Aorta (tissue), 5 donors: ENCODE measurements at places on chromosomes 5 and 9. TPM values are rescaled to one million over a fixed set of nuclear protein-coding genes. Genes with fewer than 3 reads are reported as not detected.

GRCh38 chr5:130137681-130138080 is 233.4 kb downstream of the CHSY3 start:
- DNase-seq: no peak
- H3K4me1 ChIP-seq: no peaks in the 10 kb centered on the region
- no peaks in the 10 kb centered on the region for H3K36me3 ChIP-seq
- H3K4me3 ChIP-seq: no peak overlapping the region
- H3K27me3 ChIP-seq: no peaks in the 10 kb centered on the region
- H3K27ac ChIP-seq: peak overlapping the region; percentile 71

GRCh38 chr5:84059672-84060071 is 325.0 kb downstream of the EDIL3 start:
- H3K4me1 ChIP-seq: no peaks in the 10 kb centered on the region
- DNase-seq: no peak
- no peaks in the 10 kb centered on the region for H3K27me3 ChIP-seq
- H3K36me3 ChIP-seq: no peaks in the 10 kb centered on the region
- no peak overlapping the region for H3K27ac ChIP-seq
- H3K4me3 ChIP-seq: no peak overlapping the region

The NUTM2G gene
- total RNA-seq: not detected

DNA sequence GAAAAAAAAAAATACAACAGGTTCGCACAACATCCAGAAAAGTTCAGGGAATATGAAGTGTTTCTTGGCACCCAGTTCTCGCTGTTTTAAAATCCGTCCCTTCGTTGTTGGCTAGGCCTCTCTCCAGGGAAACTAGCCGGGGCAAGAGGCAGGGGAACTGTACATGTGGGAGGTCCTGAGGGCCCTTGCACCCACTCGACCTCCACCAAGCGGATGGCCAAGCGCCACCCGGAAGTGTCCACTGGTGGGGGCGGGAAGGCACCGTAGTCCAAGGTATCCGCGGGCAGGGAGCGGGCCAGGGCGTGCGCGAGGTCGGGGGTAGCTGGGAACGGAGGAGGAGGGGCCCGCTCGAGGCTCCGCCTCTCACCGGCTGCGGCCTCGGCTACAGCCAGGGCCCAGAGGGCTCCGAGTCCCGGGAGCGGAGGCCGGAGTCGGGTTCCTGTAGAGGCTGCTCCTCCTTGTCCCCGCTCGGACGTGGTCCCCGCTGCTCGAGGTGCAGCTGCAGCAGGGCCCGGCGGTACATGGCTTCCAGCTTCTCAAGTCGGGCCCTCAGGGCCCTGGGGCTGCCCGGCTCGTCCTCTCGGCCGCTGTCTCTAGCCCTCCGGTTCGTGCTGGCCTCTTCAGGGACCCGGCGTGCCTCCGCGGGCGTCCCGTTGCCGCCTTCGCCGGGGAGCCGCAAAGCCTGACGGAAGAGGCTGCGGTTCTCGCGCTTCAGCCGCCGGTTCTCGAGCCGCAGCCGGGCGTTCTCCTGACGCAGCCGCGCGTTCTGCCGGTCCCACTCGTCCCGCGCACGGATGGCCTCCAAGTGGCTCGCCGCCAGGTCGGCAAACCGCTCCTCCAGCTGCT is 720 bp downstream of the TUSC1 start:
- DNase-seq: peak; percentile 96
- H3K4me1 ChIP-seq: no peaks in the 10 kb centered on the region
- no peaks in the 10 kb centered on the region for H3K36me3 ChIP-seq
- H3K4me3 ChIP-seq: peak overlapping the region; percentile 69
- no peaks in the 10 kb centered on the region for H3K27me3 ChIP-seq

The CNTLN gene
- total RNA-seq: 12.2 TPM

The NUTM2F gene
- not detected for total RNA-seq
